ENCODE measurements at places on chromosomes 6 and 20.

- DNase-seq = no peak
These were observed 126.6 kb upstream of the RIN2 start for GRCh38 chr20:19631410-19631809.

DNA sequence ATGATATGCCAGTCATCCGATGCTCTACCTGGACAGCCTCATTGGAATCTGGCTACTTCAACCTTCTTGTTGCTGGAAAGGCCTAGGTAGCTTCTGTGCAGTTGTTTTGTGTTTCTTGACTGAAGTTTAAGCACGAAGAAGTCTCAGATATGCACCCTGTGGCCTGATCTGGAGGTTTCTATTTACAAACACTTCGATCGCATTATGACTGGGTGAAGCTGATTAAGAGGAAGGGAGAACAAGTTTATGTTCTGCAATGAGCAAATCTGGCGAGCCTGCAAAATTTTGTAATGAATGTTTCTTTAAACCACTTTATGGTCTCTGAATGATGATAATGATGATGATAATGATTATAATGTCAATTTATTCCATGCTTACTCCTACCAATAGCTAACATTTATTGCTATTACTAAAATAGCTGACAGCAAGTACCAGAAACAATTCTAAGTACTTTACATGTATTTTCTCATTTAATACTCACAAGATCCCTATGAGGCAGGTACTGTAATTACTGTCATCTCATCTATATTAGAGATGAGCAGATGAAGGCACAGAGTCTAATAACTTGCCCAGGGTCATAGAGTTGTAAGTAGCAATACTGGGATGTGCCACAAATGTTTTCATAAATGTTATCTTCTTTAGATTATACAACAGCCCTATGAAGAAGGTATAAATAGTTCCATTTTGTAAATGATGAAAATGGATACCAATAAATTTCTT lies 126.1 kb upstream of the UST start:
- DNase-seq = no peak

DNA sequence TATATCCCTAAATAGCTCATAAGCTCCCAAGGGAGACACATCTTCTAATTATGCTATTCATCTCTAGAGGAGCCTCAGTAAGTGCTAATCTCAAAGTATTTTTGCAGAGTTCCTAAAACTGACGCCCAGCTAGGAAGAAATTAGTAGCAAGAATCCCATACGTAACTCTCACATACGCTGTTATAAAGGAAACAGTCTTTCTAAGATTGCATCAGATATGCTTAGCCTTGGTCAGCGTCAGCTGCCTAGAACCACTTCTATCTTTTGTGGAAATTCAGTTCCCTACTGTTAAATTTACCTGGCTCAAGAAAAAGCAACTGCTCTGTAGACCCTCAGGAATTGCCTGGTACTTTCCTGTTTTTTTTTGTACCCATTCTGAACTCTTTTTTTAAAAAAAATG lies 13.6 kb downstream of the RIPOR2 start:
- DNase-seq = no peak

- no peak for DNase-seq
These were observed 2.6 kb upstream of the GPSM3 start for GRCh38 chr6:32194825-32195651.

DNA sequence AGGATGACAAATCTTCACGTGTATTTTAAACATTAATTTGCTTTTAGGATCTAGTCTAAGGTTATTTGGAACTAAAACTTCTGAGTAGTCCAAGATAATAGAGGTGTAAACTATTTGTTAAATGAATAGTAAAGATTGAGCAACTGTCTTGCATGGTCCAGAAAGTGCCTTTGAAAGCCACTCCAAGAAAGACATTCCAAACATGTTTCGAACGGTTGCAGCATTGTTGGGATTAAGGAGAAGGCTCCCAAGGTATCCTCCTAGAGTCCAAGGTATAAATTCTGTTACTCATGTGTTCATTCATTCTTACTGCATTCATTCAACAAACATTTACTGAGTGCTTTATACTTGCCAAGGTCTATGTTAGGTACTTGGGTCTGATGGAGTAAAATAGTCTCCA lies 28.8 kb upstream of the MYLK2 start:
- no peak for DNase-seq

- DNase-seq = no peak
These were observed 63.2 kb downstream of the PKIB start for GRCh38 chr6:122673343-122673961.

DNA sequence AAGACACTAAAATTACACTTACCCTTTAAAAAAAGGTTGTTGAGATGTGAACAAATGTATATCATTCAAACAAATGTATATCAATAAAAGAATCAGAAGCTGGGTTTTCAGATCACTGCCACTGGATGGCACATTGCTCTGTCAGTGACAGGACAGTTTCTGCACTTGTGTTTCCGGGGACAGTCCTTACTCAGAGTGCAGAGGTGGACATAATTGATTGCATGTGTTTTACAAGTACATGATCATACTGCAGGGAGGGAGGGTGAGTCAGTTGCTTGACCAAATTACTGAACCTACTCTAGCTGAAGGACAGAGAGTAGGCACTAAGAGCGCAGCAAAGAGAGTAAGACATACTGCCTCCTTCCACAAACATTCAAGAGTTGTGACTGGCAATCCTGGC lies 302.3 kb downstream of the TENT5A start:
- DNase-seq = no peak

DNA sequence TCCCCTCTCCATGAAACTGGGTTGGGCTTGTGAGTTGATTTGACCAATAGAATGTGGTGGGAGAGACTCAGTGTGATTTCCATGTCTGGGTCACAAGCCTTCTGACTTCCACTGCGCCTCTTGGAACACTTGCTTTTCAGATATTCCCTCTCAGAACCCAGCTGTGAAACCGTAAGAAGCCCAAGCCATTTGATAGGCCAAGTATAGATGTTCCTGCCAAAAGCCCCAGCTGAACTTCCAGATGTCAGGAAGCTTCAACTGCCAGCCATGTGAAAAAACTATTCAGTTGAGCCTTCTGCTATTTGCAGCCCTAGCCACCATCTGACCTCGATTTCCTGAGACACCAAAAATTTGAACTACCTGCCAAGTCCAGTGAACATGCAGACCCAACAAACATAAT lies 387.8 kb upstream of the GJE1 start:
- DNase-seq = no peak

DNA sequence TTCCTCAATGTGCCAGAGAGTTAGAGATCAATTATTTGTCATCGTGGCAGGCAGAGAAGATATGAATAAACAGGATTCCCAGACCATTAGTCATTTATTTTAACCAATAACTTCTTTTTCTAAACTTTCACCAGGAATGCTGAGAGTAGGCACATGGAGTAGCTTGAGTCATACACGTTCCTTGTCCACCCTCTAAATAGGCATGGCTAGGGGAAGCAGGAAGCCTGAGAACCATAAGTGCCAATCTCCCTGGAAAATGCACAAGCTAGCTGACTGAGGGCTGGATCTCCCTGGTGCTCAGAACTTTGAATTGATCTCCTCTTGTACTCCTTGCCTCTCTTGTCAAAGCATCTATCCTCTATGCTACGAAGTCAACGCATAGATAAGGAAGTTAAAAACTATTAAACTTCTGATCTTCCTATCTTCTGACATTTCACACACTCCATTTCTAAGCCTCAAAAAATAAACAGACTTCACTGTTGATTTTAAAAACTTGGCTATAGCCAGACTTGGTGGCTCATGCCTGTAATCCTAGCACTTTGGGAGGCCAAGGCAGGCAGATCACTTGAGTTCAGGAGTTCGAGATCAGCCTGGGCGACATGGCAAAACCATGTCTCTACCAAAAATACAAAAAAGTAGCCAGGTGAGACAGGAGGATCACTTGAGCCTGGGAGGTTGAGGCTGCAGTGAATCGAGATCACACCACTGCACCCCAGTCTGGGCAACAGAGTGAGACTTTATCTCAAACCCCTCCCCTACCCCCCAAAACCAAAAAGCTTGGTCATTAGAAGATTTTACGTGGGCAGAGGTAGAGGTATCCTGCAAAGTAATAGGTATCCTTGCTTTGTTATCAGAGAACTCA lies 11.8 kb downstream of the ADTRP start:
- no peak for DNase-seq

- no peak for DNase-seq
These were observed 55.8 kb downstream of the SNAI1 start for GRCh38 chr20:50038574-50038991.

- DNase-seq = no peak
These were observed 129.5 kb downstream of the LRRC1 start for GRCh38 chr6:53924277-53924676.

- no peak for DNase-seq
These were observed 516.6 kb upstream of the JARID2 start for GRCh38 chr6:14729129-14729871.

DNA sequence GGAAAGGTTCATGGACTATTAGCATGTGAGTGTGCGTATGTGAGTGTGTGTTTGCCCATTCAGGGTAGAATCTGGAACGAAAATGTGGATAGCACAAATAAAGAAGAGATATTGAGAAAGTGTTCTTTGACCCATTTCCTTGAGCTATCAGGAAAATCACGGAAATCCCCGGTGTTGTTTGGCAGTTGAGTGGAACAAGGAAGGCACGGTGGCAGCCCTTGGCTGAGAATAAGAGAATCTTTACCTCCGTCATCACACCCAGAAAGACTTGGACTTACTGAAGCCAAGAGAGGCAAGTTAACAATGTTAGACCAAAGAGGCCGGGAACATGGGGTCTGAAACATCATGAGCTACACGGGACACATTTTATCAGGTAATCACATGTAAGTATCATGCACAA lies 588.9 kb upstream of the BTBD3 start:
- DNase-seq = no peak

Measured in T-helper 2 cell treated with Interferon-gamma antibody and Interleukin-4, amounts not matched to agents 5 μg/mL and 100 μg/mL, for 36 hours (primary cell).